ENCODE measurements at places on chromosomes 6 and 20. TPM values are rescaled to one million over a fixed set of nuclear protein-coding genes. Genes with fewer than 3 reads are reported as not detected.

USP49 gene
- polyA plus RNA-seq, result 6.9 TPM

SUMO4 gene
- 0.09 TPM for polyA plus RNA-seq

OR12D1 gene
- polyA plus RNA-seq, result not detected

SCUBE3 gene
- polyA plus RNA-seq, result 0.80 TPM

CDYL gene
- 53.7 TPM for polyA plus RNA-seq

ZNF512B gene
- polyA plus RNA-seq, result 10.6 TPM

NRN1 gene
- 0.11 TPM for polyA plus RNA-seq

ARFRP1 gene
- 12.9 TPM for polyA plus RNA-seq

LY6G6D gene
- 1.8 TPM for polyA plus RNA-seq

C20orf202 gene
- polyA plus RNA-seq, result 0.11 TPM

CCN5 gene
- polyA plus RNA-seq, result not detected

C2 gene
- 1.0 TPM for polyA plus RNA-seq

HDGFL1 gene
- not detected for polyA plus RNA-seq

TRIM31 gene
- polyA plus RNA-seq, result 0.08 TPM

C6orf15 gene
- 0.06 TPM for polyA plus RNA-seq

CGA gene
- not detected for polyA plus RNA-seq

SYCP2 gene
- 0.02 TPM for polyA plus RNA-seq

ZNF165 gene
- 1.2 TPM for polyA plus RNA-seq

CST5 gene
- polyA plus RNA-seq, result not detected

DACT2 gene
- 4.8 TPM for polyA plus RNA-seq

KIF25 gene
- polyA plus RNA-seq, result 1.5 TPM

SLC26A8 gene
- 0.57 TPM for polyA plus RNA-seq

TRPC4AP gene
- 75.0 TPM for polyA plus RNA-seq

ACTR5 gene
- 11.7 TPM for polyA plus RNA-seq

PGC gene
- 0.25 TPM for polyA plus RNA-seq

PHACTR2 gene
- 16.9 TPM for polyA plus RNA-seq

HBS1L gene
- 28.1 TPM for polyA plus RNA-seq

PEX3 gene
- 8.0 TPM for polyA plus RNA-seq

UBR2 gene
- 6.5 TPM for polyA plus RNA-seq

HLA-DQB2 gene
- not detected for polyA plus RNA-seq

PPDPF gene
- polyA plus RNA-seq, result 30.5 TPM

EYA2 gene
- polyA plus RNA-seq, result 2.0 TPM

RCAN2 gene
- 5.0 TPM for polyA plus RNA-seq

SAMHD1 gene
- 16.3 TPM for polyA plus RNA-seq

PLA2G7 gene
- 1.3 TPM for polyA plus RNA-seq

SCRT2 gene
- polyA plus RNA-seq, result 0.14 TPM

GTSF1L gene
- not detected for polyA plus RNA-seq

CLVS2 gene
- 0.20 TPM for polyA plus RNA-seq

SLC16A10 gene
- 23.2 TPM for polyA plus RNA-seq

STMND1 gene
- polyA plus RNA-seq, result not detected

All from H1 (cell line).